ENCODE measurements at places on chromosomes 6 and 20. TPM values are rescaled to one million over a fixed set of nuclear protein-coding genes. Genes with fewer than 3 reads are reported as not detected.

SLC44A4 gene
- not detected for polyA plus RNA-seq

EDN3 gene
- not detected for polyA plus RNA-seq

TFAP2A gene
- not detected for polyA plus RNA-seq

CST2 gene
- not detected for polyA plus RNA-seq

KIAA1586 gene
- polyA plus RNA-seq = 8.9 TPM

SLC22A2 gene
- polyA plus RNA-seq = not detected

MCHR2 gene
- not detected for polyA plus RNA-seq

CFAP61 gene
- polyA plus RNA-seq = not detected

SLC22A1 gene
- 0.18 TPM for polyA plus RNA-seq
